ENCODE measurements at places on chromosomes 6 and 20. TPM values are rescaled to one million over a fixed set of nuclear protein-coding genes. Genes with fewer than 3 reads are reported as not detected.

- no peak for DNase-seq
These were observed 1.3 kb downstream of the MCUR1 start for GRCh38 chr6:13813026-13813425.

DNA sequence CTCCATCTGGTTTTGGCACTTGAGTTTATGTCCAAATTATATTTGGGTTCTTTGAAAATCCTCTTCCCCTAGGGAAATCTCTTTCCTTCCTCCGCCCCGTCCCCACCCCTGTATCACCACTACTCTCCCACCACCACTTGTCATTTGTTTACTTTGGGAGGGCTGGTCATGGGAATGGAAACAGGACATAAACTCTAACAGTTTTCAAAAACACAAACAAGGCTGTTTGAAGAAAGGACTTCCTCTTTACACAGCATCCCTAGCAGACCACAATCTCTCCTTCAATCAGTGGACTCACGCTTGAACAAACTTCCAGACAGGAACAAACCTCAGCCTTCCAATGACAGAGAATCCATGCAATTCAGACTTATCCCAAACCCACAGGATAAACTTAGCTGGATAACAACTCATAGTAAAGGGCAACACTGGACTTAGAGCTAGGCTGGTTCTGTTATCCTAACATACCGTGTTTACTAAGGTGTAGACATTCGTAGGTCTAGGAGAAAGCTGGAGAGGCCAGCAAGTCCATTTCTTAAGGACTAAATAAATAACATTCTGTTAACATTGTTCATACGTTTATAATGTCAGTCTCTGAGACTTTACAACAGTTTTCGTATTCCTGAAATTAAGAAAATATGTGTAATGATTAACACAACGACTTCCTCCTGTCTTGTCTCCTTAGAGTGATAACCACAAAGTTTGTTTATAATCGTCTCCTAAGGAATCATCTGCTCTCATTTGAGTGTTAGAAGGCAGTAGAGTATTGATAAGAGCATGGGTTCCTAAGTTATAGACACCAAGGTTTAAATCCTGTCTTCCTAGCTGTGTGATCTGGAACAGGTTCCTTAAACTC is 44.1 kb upstream of the CTAGE9 start:
- DNase-seq, result no peak

- no peak for DNase-seq
These were observed 67.3 kb upstream of the NXT1 start for GRCh38 chr20:23283096-23283850.

DNA sequence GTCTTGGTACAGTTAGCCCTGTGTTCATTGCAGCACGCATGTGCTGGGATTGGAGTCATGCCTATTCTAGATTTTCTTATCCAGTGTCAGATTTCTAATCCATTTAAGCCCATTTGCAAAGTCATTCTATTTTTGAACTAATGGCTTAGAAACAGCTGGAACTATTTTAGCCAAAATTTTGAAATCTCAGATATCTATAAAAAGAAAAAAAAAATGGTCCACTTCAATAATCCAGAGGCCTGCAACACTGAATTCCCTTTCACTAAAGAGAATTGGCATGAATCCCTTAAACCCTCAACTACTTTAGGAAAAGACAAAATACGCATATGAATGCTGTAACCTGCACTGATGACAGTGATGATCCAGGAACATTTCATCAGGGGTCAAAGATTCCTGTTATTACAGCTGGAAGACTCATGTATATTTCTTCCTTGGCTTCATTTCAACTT is 1.5 kb downstream of the COL21A1 start:
- no peak for DNase-seq

TMEM151B gene
- total RNA-seq, result not detected

TPBG gene
- total RNA-seq, result 0.89 TPM

SLC26A8 gene
- total RNA-seq, result 0.37 TPM

All from T-helper 17 cell (primary cell).